ENCODE measurements at places on chromosomes 7 and 10.
A peak's percentile ranks its signal among the peaks of the same experiment; 100 is the strongest.

DNA sequence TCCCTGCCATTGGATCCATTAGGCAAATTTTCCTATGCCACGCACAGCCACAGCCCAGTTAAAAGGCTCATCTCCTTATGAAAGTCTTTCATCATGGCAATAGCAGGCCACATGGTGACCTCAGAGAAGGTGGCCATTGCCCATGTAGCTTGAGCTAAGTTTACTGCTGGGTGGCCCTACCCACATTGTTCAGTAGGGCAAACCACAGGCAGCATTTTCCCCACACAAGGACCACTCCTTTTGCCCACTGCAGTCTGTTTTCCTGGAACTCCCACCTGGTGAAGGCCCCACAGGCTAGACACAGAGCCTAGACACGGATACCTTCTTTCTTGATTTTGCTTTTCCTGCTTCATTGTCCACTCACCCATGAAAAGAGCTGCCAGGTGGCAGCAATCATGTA is 101.5 kb upstream of the NPVF start:
- no peak for DNase-seq

GRCh38 chr7:159119026-159119741 is 25.5 kb downstream of the VIPR2 start:
- peak; percentile 29 for DNase-seq

- DNase-seq = peak; percentile 27
Observed at GRCh38 chr10:79942261-79943185, 6.4 kb downstream of the SFTPD start.

DNA sequence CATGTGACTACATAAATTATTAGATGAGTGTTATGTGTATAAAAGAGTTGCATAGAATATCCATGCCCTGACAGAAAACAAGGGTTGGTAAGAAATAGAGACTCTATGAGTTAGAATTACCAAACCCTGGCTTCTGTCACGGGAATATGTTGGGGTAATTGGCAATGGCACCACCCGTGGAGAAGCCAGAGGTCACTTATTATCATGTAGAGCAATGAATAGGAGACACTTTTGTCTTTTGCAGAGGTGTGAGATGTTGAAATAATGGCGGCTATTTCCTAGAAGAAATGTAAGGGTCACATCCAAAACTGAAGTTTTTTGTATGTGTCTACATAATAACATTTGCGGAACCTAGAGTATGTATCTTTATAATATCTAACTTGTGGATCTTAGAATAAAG is 35.3 kb downstream of the ABCB5 start:
- peak; percentile 84 for DNase-seq

- DNase-seq = no peak
Observed at GRCh38 chr7:159062569-159062968, 82.1 kb downstream of the VIPR2 start.

DNA sequence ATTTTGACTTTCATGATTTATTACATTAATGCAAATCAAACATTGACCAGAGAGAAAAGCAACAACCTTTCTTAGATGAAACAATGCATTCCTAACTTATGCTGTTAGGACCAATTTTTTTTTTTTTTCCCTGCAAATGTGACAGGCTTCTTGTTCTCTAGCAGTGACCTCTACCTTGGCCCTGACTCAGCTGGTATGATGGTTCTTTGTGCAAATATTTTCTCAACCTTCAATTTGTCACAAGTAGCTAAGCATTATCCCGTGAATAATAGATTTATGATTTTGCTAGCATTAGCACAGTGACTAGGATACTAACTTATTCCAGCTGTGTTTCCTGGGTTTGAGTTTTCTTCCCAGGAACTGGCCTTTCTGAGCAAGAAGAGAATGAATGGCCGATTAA is 64.9 kb downstream of the PPP1R9A start:
- DNase-seq = no peak

GRCh38 chr10:97412891-97413304 is 11.8 kb upstream of the RRP12 start:
- DNase-seq = no peak

DNA sequence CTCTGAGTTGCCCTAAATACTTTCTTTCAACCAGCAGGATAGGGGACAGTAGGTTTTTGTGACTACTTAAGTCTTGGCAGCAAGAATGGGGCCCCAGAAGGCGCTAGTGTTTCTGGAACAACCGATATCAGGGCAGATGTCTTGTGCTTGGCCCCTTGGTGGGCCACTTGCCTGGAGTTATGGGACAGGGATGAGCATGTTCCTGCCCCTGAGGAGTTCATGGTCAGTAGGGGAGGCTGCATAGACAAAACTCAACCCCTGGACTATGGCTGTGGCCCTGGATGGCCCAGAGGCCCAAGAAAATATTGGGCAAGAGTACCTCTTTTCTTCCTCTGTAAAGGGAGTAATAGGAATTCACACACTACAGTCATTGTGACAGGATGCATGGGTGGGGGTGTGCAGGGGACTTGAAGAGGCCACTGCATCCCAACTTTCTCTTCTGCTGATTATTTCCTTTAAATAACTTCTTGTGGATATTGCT is 57.7 kb upstream of the IGFBP3 start:
- DNase-seq = peak; percentile 49

- no peak for DNase-seq
Observed at GRCh38 chr7:69674701-69675182, 76.5 kb downstream of the AUTS2 start.
